Activated T-helper 1 cell treated with anti-CD3 and anti-CD28 coated beads, Interleukin-2, amount 50 U/mL, for 16 hours (primary cell): ENCODE measurements at places on chromosomes 5 and 9.

DNA sequence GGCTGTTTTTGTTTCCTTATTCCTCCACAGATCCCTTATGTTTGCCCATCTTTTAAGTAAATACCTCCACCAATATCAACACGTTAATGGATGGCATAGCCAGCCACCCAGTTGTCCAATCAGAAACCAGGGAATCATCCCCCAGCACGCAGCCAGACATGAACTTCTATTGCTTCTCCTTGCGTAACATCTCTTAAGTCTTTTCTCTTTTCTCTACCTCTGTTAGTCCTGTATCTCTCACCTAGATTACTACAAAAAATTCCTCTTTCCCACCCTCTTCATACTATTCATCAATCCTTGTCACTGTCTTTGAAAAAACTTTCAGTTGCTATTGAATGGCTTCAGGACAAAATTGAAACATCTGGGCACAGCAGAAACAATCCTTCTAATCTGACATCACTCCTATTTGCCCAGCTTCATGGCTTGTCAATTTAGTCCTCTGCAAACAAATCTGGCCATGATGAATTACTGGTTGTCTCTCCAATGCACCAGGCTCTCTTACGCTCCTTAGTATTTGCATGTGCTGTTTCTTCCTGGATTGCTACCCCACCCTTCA, 349.3 kb downstream of the RAB3C start:
- DNase-seq = no peak

- no peak for DNase-seq
Observed at GRCh38 chr5:96049398-96050272, 88.0 kb upstream of the ELL2 start.

GRCh38 chr5:35672995-35673394, 55.3 kb downstream of the SPEF2 start:
- DNase-seq = no peak

DNA sequence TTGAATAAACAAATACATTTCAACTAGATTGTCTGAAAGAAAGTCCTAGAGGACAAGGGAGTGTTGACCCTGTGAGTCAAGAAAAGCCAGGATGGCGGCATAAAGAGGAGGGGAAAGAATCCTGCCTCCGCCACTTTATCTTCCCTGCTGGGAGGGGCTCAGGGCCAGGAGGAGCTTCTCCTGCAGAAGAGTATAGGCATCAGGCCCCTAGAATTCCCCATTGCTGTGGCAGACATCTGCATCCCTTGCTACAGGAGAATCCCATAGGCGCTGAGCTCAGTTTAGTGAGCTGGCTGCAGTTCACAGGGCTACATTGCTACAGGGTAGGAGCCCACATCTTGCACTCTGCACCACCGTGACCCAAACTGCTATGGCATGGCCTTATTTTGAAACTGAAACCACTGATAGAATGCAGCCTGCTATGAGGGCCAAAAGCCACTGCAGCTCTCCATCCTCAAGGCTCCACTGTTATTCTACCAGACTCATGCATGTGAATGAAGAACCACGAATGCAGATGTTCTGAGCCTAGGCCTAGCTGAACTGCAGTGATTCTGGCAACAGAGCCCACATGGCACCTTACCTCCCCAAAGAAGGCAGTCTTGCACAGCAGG, 941.4 kb upstream of the CTNND2 start:
- no peak for DNase-seq

GRCh38 chr5:76999451-76999850, 30.8 kb upstream of the AGGF1 start:
- no peak for DNase-seq

- no peak for DNase-seq
Observed at GRCh38 chr5:157750320-157750719, 6.8 kb downstream of the LSM11 start.

GRCh38 chr9:23821375-23822181, 4.5 kb downstream of the ELAVL2 start:
- DNase-seq = no peak

DNA sequence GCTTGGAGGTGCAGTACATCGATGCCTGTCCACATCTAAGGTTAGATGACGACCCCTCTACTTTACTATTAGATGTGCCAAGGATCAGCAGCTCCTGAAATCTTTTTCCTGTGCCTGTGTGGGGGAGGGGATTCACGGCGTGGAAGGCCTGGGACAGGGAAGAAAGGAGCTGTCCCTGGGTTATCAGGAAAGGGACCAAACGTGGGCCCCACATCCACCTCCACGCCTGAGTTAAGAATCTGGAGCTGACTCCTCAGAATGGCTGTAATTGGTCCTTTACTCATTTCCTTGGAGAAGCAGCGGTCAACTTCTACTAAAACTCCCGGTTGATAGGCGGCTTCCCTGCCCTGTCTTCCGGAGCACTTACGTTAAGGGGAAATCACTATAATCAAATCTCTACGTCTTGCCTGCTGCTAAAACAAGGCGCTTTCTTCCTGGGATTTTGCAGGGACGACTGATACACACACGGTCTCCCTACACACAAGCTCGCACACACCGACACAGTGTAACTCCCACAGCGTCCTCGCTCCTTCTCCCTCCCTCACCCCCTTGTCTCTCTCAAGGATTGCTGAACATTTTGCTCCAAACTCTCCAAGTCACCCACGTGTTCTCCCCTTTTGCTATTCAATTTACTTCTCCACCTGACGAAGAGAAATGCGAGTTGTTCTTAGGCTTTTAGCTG, 1.4 kb downstream of the PDE4D start:
- DNase-seq = no peak

- DNase-seq = no peak
Observed at GRCh38 chr9:137680444-137681358, 61.9 kb downstream of the EHMT1 start.

DNA sequence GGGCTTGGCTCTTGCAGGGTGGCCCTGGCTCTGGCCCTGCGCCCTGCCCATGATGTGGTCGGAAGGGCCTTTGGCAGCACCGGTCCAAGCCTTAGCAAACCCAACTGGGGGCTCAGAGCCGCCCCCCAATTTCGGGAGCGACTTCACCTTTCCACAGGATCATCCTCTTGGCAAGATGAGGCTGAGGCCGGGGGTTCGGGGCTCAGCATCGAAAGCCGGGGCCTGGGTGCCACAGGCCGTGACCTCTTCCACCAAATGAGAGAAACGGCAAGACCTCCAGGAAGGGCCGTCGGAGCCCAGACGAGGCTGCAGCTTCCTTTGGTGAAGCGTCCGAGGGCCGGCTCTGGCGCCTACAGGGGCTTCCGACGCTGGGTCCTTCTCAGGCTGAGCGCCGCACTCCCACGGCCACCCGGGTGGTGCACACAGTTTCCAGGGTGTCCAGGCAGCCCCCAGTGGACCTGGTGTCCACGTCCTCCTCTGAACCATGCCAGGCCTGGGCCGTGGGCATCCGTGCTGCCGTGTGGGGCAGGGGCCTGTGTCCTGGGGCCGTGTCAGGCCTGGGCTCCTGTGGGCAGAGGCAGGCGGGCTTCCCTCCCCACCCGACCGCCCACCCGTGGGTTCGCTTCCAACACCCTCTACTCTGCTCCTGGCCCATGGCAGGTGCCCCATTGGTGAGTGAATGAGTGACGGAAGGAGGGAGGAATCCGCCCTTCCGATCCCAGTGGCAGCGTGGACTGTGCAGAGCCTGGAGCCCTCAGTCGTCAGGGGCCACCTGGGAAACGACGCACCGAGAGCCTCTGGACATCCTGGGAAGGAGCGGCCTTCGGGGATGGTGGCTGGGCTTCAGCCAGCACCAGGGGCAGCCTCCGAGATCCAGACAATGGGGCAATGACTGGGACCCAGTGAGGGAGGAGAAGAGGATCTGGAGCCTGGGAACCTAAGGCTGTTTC, 5.2 kb upstream of the AGPAT2 start:
- DNase-seq = no peak

GRCh38 chr5:150203832-150204589, 14.1 kb downstream of the SLC6A7 start:
- no peak for DNase-seq

- DNase-seq = no peak
Observed at GRCh38 chr5:116859666-116860320, 285.2 kb upstream of the SEMA6A start.

GRCh38 chr5:104431981-104432380, 869.4 kb upstream of the NUDT12 start:
- no peak for DNase-seq

GRCh38 chr5:41157272-41157894, 55.9 kb downstream of the C6 start:
- no peak for DNase-seq

DNA sequence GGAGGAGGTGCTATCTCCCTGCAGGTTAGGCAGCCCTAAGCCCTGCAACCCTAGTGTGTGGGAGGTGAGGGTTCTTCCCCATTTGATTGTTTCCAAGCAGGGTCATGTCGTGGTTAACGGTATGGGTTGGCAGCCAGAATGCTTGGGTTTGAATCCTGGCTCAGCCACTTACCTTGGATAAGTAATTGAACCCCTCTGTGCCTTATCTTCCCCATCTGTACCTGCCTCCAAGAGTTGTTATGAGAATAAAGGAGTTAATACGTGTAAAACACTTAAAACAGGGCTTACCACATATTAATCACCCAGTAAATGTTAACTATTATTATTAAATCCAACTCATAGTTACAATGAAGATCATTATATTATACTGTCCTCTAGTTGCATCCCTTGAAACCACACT, 52.2 kb upstream of the SPATA31E1 start:
- no peak for DNase-seq
